ENCODE measurements at places on chromosomes 3 and 15.

- no peak for DNase-seq
Observed at GRCh38 chr3:65963787-65964677, 74.7 kb downstream of the MAGI1 start.

- no peak for DNase-seq
Observed at GRCh38 chr3:174436367-174436766, 422.8 kb upstream of the NAALADL2 start.

DNA sequence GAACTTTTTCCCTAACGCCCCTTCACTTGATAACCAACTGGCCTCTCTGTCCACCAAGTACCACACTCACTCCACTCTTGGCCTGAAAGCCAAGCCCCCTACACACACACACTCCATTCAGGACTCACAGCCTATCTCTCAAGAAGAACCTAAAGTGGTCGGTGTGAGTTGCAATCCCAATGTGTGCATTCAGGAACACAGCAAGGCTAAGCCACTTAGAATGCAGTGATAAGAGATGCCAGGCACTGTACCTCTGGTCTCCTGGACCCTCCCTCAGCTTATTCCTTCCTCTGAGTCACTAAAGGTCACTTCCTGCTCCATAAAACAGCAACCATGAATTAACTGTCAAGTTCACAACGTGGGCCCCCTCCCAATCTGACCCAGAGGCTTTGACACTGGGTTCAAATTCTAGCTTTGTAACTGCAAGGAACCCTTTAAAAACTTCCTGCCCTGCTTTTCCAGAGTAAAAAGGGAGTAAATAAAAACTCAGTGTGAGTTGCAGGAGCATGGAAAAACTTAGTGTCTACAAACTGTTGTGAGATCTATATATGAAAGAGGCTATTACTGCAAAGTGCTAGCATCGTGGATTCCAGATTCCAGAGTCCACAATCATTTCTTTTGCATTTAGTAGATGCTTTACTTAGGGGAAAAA lies 17.6 kb upstream of the KCNMB3 start:
- DNase-seq = no peak

GRCh38 chr3:117624424-117624823 lies 914.8 kb downstream of the TUSC7 start:
- DNase-seq = no peak

- DNase-seq = peak; percentile 27
Observed at GRCh38 chr3:169256796-169257522, 406.6 kb downstream of the MECOM start.

GRCh38 chr15:79184465-79184892 lies 93.9 kb upstream of the RASGRF1 start:
- DNase-seq = peak; percentile 91

- no peak for DNase-seq
Observed at GRCh38 chr15:100601163-100601562, 821 bp downstream of the LINS1 start.

GRCh38 chr3:15470261-15470660 lies 42.9 kb downstream of the EAF1 start:
- no peak for DNase-seq

GRCh38 chr3:46733026-46733800 lies 15.5 kb upstream of the PRSS50 start:
- no peak for DNase-seq

- DNase-seq = peak; percentile 93
Observed at GRCh38 chr3:169772897-169773816, at the start of gene MYNN. TSS of gene MYNN (plus strand) at chr3:169773396. CDS start at chr3:169774296, 900 bp downstream.

DNA sequence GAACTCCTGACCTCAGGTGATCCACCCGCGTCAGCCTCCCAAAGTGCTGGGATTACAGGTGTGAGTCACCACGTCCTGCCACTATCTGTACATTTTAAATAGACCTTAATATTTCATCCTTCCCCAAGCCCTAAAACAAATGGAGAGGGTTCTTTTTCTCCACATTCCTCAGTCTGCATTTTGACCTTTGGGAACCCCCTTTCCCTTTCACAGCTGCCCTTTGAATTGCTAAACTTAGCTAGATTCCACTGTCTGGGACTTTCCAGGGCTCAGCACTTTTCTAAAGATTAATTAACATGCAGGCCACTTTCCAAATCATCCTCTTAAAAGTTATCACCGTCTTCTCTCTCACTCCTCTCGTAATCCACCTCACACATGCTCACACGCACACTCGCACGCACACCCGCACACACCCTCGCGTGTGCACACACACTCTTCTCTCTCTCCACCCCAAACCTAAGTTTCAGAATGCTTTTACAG lies 124.2 kb downstream of the TMCO5A start:
- DNase-seq = no peak

- DNase-seq = peak; percentile 88
Observed at GRCh38 chr15:98421419-98422129, 226.8 kb upstream of the IGF1R start.

DNA sequence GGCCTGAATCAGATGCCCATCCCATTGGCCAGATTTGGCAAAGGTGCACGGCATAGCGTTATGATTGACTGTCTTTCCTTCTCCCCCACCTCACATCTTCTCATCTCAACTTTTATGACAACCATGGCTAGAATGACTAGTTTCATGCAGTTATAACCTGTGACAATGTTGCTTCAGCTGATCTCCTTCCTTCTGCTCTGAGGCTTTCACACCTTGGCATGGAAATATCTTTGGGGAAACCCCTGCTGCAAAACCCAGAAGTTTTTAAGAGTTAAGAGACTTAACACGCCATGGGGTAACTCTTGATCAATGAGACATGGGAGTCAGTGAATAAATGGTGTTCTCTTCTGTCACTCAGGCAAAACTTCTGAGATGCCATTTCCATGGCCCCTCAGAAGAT lies 290.7 kb upstream of the MDFIC2 start:
- no peak for DNase-seq

DNA sequence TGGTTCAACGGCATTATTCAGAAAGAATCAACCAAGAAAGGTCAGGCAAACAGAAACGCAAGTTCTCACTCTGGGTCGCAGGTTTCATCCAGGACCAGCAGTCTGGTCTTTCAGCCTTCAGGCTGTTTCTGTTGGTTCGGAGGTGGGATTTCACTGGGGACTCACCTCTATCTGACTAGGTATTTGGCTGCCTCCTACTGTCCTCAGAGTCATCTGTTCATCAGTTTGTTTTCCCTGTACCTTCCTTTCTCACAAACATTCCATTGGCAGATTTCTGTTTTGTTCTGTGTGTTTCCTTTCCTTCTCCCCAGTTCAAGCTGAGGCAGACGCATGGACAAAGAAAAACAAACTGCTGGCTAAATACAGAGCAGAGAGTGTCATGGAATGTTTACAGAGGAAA lies 1046.6 kb upstream of the CFAP20DC start:
- no peak for DNase-seq

DNA sequence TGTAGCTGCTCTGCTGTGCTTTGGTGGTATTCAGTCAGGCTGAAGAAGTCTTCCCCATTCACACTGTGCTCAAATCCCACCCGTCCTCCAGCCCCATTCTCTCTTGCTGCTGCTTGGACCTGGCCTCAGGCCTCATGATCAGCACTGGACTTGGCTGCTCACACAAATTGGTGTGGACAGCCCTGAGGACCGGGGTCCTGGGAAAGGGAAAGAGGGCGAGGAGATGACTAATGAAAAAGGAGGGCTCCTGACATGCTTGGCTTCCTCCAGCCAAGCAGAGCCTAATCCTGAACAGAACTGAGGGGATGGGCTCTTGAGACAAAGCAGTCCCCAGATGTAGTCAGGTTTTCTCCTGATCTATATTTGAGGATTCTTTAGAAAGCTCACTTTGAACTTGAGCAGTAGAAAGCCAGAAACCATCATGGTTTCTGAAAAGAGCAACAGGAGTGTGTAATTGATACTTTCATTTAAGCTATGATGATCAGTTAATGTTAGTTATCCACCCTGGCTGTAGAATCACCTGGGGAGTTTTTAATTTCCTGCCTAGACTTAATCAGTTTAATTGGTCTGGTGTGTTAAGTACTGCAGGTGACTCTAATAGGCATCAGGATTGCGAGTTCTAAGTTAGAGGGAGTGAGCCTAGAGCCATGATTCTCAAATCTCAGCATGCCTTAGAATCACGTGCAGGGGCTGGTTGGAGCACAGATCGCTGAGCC lies 79.4 kb upstream of the THBS1 start:
- DNase-seq = no peak

GRCh38 chr3:127822041-127822681 lies at the start of gene MGLL:
TSS of gene MGLL (minus strand) at chr3:127822515. CDS start at chr3:127822318, 197 bp downstream.
- DNase-seq = peak; percentile 82

DNA sequence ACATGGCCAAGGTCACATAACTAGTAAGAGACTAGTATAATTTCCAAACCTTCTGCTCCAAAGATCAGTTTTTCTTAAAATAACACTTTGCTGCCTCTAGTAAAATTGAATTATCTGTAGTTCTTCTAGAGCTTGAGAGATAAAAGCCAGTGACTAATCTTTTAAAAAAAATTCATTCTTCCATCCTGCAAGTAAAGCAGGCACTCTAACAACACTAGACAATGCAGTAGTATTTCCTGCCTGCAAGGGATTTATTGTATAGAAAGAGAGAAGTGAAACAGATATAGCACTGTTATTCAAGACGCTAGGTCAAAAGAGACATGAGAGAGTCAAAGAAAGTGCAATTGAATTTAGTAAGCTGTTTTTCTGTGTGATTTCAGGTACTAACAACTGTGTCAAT lies 159.5 kb upstream of the TBC1D5 start:
- DNase-seq = no peak

GRCh38 chr3:177157492-177157891 lies 39.8 kb downstream of the TBL1XR1 start:
- no peak for DNase-seq

- DNase-seq = no peak
Observed at GRCh38 chr3:58667704-58668103, 1.1 kb upstream of the FAM3D start.

GRCh38 chr3:123660141-123660675 lies 75.4 kb upstream of the HACD2 start:
- no peak for DNase-seq

DNA sequence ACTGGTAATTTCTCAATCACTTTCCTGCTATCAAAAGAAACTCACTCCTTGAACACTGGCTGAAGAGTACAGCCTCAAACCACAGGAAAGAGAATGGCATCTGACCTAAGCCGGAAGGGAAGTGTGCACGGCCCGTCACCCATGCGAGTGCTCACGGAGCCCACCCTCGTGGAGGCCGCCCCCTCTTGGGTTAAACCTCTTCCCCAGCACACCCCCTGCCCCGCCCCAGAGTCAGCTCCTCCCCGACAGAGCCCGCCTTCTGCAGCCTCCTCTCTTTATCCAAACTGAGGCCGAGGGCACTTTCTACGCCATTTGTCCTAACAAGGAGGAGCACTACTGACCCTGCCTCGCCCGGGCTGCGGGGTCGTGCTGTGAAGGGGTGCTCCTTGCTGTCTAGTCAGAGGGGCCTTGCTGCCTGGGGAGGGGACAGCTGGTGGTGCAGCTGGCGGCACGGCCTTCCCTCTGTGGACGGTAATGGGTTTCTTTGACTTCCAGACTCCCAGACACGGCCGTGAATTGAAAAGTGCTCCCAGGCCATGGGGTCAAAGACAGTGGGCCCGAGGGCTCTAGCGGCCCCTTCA lies 137.7 kb downstream of the NSMCE3 start:
- DNase-seq = no peak

DNA sequence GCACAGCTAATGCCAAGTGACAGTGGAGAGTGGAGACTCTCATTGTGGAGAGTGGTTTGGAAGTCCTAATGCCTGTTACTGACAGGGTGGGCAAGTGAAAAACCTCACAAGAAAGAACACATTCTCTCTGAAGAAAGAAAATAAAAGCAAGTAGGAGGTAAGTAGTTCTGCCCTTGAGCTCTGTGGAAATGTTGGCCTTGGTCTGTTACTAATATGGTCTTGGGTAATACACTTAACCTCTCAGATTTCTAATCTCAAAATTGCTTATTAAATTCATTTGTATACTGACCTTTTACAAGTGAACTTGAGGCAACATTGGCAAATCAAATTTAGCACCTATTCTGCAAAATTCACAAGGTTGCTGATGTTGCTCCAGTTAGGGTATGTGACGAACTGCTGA lies 291.6 kb upstream of the CBLB start:
- DNase-seq = no peak

DNA sequence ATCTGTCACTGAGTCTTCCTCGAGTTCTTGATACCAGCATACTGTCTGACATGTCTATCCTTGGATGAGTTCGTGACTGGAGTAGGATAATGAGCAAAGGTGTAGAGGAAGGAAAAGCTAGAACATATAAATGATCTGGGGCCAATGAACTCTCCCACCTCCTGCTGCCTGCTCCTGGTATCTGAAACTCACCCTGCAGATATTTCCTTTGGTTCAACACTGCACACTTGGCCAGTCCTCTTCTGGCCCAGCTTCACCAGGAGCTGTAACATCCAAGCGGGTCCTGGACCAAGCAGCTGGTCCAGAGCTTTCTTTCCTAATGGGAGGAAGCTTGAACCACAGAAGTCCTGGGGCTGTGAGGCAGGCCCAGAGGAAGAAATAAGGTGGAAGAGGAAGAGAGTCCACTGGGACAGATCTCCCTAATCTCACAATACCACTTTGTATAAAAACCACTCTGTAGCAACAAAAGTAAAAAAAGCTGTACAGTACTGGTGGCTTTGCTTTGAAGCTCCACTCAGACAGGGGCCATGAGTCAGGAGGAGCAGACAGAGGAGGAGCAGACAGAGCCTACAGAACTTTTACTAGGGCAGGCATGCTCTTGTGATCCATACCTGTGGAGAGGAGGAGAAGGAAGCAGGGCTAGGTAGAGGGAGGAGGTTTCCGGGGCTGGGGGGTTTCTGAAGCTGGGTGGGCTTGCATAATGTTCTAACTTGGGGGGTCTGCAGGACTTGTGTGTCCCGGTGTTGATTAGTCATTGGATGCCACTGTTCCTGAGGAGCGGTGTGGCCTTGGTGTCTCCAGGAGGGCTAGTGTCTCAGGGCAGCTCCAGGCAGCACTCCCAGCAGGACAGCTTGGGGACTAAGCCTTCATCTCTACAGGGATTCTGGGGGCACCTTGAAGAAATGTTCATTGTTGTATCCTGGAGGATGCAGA lies 166.9 kb downstream of the ABHD5 start:
- DNase-seq = no peak

GRCh38 chr3:41276191-41276590 lies 76.9 kb downstream of the CTNNB1 start:
- no peak for DNase-seq

GRCh38 chr3:39362812-39363211 lies 20.4 kb upstream of the SLC25A38 start:
- no peak for DNase-seq

- DNase-seq = no peak
Observed at GRCh38 chr3:46649436-46649835, 37.1 kb downstream of the FAM240A start.

GRCh38 chr15:99414755-99415731 lies 150.7 kb upstream of the MEF2A start:
- no peak for DNase-seq

- DNase-seq = no peak
Observed at GRCh38 chr15:65384505-65384894, 6.7 kb upstream of the IGDCC3 start.

DNA sequence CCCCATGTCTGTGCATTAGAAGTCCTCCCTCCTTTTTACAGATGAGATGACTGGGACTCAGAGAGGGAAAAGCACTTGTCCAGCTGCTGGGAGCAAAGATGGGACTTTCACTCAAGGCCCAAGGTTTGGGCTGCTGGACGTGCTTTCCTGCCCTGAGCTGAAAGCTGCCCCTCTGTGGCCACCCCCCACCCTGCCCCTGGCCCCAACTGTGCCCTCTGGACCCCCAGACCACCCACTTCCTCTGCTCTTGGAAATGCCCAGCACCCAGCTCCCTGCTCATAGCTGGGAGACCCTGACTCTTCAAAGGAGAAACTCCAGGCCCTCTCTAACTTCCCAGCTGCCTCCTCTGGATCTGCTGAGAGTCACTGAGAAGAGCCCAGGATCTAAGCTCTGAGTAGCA lies 20.7 kb downstream of the GRIP2 start:
- no peak for DNase-seq
